ENCODE measurements at places on chromosomes 7 and 10.

GRCh38 chr10:109277456-109277855, 645.9 kb downstream of the XPNPEP1 start:
- DNase-seq = no peak

- no peak for DNase-seq
Observed at GRCh38 chr7:133436014-133436428, 183.1 kb downstream of the EXOC4 start.

- no peak for DNase-seq
Observed at GRCh38 chr7:129940329-129940728, 12.4 kb downstream of the UBE2H start.

DNA sequence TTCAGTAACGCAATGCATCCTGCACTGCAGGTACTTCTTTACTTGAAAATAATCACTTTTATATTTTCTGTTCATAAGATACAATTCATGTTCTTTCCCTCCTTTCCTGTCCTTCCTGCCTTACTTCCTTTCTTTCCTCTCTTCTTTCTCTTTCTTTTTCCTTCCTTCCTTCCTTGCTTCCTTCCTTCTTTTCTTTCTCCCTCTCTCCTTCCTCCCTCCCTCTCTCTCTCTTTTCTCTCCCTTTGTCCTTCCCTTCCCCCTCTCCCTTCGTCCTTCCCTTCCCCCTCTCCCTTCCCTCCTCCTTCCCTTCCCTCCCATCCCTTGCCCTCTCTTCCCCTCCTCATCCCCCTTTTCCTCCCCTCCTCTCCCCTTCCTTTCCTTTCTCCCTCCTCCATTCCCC, 227.8 kb upstream of the KLF6 start:
- no peak for DNase-seq

DNA sequence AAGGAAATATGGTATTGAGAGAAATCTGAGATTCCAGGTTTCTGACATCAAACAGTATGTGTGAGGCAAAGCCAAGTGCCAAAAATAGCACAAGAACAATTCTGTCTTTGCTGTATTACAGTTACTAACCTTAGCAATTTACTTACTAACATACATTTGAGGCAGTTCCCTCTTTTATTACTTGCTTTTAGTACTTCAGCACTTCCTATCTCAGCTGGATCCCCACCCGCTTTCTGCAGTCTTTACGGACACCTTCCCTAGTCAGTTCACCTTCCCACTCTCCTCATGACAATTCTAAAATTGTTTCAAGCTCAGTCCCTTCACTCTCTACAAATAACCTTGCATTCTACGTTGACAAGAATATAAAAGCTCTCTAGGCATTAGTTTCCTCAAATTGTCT, 79.2 kb downstream of the ELAPOR2 start:
- no peak for DNase-seq
